ENCODE measurements at places on chromosomes 7 and 10.

DNA sequence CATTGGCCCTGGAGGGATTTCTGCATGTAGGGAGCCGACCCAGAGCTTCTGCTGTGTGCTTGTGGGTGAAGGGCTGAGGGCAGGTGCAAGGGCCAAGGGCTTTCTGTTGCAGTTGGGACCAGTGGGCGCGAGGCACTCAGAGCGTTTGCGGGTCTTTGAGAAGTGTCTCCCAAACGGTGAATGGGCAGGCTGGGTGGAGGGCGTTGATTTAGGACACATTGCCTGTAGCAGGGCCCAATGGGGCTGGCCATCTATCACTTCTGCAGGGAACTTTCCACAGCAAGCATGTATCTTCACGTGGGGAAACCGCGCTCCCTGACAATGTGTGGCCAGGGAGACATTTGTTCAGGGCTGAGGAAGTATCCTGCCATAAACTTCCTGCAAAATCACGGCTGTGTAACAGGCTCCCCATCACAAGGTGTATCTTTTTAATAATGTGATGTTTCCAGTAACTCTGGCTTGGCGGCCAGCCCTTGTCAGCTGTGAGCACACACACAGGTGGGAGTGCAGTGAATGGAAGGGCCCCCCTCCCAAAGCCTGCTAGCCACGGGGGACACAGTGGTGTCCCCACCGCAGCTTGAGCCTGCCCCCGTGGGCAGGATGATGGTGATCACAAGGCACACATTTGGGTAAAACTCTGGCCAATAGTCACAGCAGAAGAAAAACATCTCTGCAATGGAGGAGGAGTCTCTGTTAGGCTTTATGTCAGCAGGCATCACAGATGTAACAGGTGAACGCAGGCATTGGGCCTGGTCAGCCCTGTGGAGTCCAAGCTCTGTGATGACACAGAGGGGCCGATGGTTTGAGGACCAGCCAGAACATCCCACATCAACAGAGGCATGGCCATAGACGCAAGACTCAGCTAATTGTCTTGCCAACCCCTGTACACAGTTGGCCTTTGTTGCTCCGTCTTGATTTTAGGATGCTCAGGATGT lies 84.3 kb downstream of the GLRX3 start:
- H3K4me1 ChIP-seq = no peaks in the 10 kb centered on the region
- no peaks in the 10 kb centered on the region for H3K36me3 ChIP-seq
- no peak overlapping the region for H3K27ac ChIP-seq
- DNase-seq = no peak

DNA sequence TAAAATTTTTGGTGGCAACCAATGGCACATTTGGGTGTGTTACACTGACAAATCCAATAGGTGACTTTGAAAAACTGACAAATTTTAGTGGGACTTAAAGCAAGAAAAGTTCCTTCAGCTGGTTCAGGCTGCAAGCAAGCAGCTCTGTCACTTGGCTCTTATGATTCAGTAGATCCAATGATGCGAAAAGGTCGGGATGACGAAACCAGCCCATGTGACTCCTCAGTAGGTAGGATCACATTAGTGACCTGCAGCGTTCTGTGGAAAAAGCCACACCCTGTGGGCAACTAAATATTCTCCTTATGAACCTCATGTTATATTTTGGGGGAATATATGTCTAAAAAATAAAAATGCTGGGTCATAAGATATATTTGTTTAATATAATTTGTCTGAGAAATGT lies 13.3 kb upstream of the TSGA13 start:
- no peak overlapping the region for H3K27ac ChIP-seq
- no peaks in the 10 kb centered on the region for H3K36me3 ChIP-seq
- no peak overlapping the region for H3K4me3 ChIP-seq
- no peaks in the 10 kb centered on the region for H3K4me1 ChIP-seq

GRCh38 chr7:37970211-37970610 lies 49.8 kb downstream of the EPDR1 start:
- no peak for DNase-seq
- H3K36me3 ChIP-seq = no peaks in the 10 kb centered on the region
- H3K27me3 ChIP-seq = no peaks in the 10 kb centered on the region
- H3K4me1 ChIP-seq = no peaks in the 10 kb centered on the region

GRCh38 chr7:130024390-130024789 lies 26.8 kb downstream of the ZC3HC1 start:
- no peak overlapping the region for H3K27ac ChIP-seq
- no peaks in the 10 kb centered on the region for H3K4me1 ChIP-seq
- DNase-seq = no peak
- no peaks in the 10 kb centered on the region for H3K27me3 ChIP-seq

GRCh38 chr7:41033500-41033899 lies 669.4 kb downstream of the INHBA start:
- no peak overlapping the region for H3K4me3 ChIP-seq
- H3K36me3 ChIP-seq = no peaks in the 10 kb centered on the region
- H3K4me1 ChIP-seq = no peaks in the 10 kb centered on the region
- DNase-seq = no peak
- no peaks in the 10 kb centered on the region for H3K27me3 ChIP-seq
- H3K27ac ChIP-seq = no peak overlapping the region

GRCh38 chr10:82409671-82410070 lies 534.7 kb downstream of the NRG3 start:
- no peaks in the 10 kb centered on the region for H3K27me3 ChIP-seq
- no peak for DNase-seq
- no peak overlapping the region for H3K27ac ChIP-seq
- no peaks in the 10 kb centered on the region for H3K4me1 ChIP-seq

GRCh38 chr7:38615665-38616064 lies 15.5 kb downstream of the AMPH start:
- no peak overlapping the region for H3K4me3 ChIP-seq
- no peak for DNase-seq
- H3K27ac ChIP-seq = no peak overlapping the region
- no peaks in the 10 kb centered on the region for H3K27me3 ChIP-seq

GRCh38 chr7:150447966-150448788 lies 2.3 kb upstream of the GIMAP8 start:
- no peak overlapping the region for H3K4me3 ChIP-seq
- H3K27ac ChIP-seq = no peak overlapping the region
- H3K4me1 ChIP-seq = peaks cover 4% of the 10 kb centered on the region
- H3K27me3 ChIP-seq = peaks cover 17% of the 10 kb centered on the region

GRCh38 chr7:25881317-25882037 lies 270.5 kb upstream of the NFE2L3 start:
- no peak for DNase-seq
- 0 out of 2 replicates have a peak, but pooled peaks cover 3% of the 10 kb centered on the region for H3K4me1 ChIP-seq
- H3K27ac ChIP-seq = no peak overlapping the region
- no peak overlapping the region for H3K4me3 ChIP-seq
- no peaks in the 10 kb centered on the region for H3K36me3 ChIP-seq

DNA sequence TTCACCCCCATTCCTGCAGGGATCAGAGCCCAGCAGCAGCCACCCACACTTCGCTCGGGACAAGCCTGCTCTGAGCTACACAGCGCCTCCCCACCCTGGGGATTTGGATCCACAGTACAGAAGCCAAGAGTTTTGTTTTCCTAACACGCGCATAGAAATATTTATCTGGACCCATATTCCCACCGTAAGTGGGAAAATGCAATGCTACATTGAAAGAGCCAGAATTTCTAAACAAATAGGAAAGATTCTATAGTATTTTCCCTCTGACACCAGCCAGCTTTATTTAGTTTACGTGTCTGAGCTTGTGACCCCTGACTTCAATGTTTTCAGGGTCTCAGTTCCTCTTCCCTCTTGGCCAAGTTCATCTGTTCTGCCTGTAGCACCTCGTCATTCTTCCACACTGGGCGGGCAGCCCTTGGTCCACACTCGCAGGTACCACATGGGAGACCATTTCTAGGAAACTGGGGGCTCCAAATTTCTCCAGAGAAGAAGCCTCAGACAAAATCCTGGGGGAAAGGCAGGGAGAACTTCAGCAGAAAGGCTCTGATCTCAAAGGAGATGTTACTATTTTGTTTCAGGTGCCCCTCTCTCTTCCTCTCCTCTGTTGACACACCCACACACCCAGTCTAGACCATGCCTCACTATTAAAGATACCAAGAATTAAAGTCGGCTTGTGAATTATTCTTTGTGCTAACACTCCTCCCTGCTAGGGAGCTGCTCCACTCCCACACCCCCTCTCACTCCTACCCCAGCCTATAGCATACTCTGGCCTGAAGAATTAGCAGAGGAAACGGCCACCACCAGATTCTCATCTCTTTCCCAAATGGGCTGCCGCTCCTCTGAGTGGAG lies 116.0 kb upstream of the PCGF5 start:
- no peaks in the 10 kb centered on the region for H3K4me1 ChIP-seq
- no peak overlapping the region for H3K4me3 ChIP-seq
- no peak overlapping the region for H3K27ac ChIP-seq
- H3K27me3 ChIP-seq = no peaks in the 10 kb centered on the region

DNA sequence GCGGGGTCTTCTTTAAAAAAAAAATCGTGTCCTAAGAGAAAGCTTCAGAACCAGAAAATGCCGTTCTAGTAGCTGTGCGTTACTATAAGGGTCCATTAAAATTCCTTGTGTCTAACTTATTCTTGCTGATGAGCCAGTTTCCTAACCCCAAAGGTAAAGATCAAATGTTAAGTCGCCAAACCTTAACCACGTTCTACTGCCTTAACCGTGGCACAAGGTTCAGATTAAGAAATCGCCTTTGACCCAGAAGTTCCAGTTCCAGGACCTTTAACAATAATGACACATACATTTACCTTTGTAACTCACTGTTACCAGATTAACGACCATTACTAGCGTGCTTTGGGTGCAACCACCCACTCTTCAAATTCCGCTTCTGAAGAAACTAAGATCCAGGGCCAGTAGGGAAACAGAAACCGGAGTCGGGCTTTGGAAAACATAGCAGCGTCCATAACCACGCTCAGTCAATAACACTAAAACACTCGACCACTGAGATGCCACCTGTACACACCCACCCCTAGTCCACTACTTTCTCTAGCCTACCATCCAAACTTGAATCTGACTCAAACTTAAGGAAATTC lies 620 bp downstream of the BET1 start:
- peak overlapping the region; percentile 76 for H3K4me3 ChIP-seq
- peak overlapping the region; percentile 86 for H3K27ac ChIP-seq
- H3K4me1 ChIP-seq = peaks cover 11% of the 10 kb centered on the region
- no peaks in the 10 kb centered on the region for H3K27me3 ChIP-seq

GRCh38 chr7:117485118-117485620 lies 5.3 kb downstream of the CFTR start:
- H3K36me3 ChIP-seq = no peaks in the 10 kb centered on the region
- H3K4me3 ChIP-seq = no peak overlapping the region
- H3K4me1 ChIP-seq = peaks cover 12% of the 10 kb centered on the region
- peaks cover 19% of the 10 kb centered on the region for H3K27me3 ChIP-seq
- peak; percentile 49 for DNase-seq

DNA sequence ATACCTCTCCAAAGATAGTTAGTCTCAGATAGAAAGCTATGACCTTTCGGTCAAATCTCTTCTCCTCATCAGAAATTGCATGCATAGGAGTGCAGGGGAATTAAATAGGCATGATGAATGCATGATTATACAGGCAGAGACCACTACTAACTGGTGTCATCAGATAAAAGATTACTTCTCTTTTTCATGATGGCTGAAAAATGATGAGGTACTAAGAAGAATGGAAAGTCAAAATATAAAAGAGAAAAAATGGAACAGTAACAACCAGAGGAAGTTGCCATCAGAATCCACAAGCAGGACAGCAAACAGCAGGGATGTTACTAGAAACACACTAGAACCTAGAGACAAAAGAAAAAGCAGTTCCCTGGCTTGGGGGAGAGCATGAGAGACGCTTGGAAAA lies 31.6 kb downstream of the CTTNBP2 start:
- no peaks in the 10 kb centered on the region for H3K27me3 ChIP-seq
- H3K4me3 ChIP-seq = no peak overlapping the region
- no peak for DNase-seq
- no peak overlapping the region for H3K27ac ChIP-seq
- H3K36me3 ChIP-seq = no peaks in the 10 kb centered on the region

GRCh38 chr7:2087744-2088143 lies 145.0 kb downstream of the MAD1L1 start:
- no peak overlapping the region for H3K27ac ChIP-seq
- H3K27me3 ChIP-seq = no peaks in the 10 kb centered on the region
- H3K4me1 ChIP-seq = no peaks in the 10 kb centered on the region

DNA sequence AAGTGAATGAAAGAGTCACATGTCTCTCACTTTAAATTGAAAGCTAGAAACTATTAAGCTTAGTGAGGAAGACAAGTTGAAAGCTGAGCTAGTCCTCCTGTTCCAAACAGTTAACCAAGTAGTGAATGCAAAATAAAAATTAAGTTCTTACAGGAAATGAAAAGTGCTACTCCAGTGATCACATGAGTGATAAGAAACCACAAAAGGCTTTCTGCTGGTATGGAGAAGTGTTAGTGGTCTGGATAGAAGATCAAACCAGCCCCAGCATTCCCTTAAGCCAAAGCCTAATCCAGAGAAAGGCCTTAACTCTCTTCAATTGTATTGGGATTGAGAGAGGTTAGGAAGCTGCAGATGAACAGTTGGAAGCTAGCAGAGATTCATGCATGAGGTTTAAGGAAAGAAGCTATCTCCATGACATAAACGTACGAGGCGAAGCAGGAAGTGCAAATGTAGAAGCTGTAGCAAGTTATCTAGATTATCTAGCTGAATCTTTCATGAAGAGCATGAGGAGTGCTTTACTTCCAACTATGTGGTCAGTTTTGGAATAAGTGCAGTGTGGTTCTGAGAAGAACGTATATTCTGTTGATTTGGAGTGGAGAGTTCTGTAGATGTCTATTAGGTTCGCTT lies 261.6 kb downstream of the MDFIC start:
- no peak overlapping the region for H3K4me3 ChIP-seq
- H3K27me3 ChIP-seq = no peaks in the 10 kb centered on the region
- no peak for DNase-seq

All from GM23338 (cell line).